ENCODE measurements at places on chromosomes 7 and 10.

- DNase-seq: no peak
Measured at GRCh38 chr7:41292487-41292886, 410.4 kb downstream of the INHBA start.

DNA sequence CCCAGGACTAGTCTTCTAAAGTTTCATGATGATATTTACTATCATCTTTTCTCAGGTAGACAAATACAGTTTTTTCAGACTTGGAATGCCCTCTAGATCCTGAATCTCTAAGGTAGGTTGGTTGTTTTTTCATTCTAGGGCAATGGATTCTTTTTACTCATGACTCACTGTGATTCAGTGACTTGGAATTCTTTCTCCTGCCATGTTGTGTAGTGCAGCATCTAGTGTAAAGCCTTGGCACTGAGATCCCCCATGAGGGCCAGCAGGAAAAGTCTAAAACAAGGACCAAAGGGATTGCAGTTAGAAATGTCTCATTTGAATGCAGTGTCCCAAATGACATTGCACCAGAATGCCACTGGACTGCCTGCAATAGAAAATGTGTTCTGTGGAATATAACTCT lies 430.4 kb downstream of the NEBL start:
- no peak for DNase-seq

DNA sequence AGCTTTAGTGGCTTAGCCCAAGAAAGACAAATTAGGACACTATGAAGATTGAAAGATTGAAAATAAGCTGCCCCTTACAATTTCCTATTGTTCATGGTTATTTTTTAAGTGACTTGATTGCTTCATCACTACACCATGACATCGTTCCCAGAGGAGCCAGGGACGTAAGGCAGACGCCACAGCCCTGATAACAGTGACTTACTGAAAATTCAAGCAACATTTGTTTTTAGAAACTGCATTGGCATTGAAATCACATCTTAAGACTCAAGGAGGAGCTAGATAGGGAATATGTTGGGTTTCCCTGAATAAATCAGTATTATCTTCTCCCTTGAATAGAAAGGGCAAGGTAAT lies 38.7 kb upstream of the ANK3 start:
- no peak for DNase-seq

GRCh38 chr7:84855758-84856157 lies 331.1 kb downstream of the SEMA3D start:
- no peak for DNase-seq

GRCh38 chr7:36949711-36950600 lies 225.7 kb upstream of the AOAH start:
- DNase-seq: no peak

DNA sequence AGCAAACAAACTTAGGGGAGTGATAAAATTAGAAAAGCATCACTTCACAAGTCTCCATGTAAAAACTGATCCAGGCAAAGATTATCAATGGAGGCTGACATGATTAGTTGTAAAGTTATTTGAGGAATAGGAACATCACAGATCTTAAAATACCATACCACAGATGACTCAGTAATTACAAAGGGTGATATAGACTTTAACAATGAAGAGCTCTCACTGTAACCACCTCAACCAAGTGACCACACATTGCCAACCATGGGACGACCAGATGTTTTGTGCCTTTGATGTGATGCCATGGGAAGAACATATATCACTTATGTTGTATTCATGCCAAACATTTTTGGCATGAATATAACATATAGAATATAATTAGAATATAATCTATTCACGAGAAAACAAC lies 11.7 kb downstream of the AASS start:
- no peak for DNase-seq

DNA sequence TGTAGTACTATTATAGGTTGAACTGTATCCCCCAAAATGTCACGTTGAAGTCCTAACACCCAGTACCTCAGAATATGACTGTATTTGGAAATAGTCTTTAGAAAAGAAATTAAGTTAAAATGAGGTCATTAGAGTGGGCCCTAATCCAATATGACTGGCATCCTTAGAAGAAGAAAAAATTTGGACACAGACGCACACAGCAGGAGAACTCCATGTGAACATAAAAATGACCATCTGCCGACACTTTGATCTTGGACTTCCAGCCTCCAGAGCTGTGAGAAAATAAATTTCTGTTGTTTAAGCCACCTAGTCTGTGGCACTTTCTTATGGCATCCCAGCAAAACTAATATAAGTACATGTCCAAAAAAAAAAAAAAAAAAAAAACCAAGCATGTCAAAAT lies 225.8 kb downstream of the PARD3 start:
- DNase-seq: no peak

DNA sequence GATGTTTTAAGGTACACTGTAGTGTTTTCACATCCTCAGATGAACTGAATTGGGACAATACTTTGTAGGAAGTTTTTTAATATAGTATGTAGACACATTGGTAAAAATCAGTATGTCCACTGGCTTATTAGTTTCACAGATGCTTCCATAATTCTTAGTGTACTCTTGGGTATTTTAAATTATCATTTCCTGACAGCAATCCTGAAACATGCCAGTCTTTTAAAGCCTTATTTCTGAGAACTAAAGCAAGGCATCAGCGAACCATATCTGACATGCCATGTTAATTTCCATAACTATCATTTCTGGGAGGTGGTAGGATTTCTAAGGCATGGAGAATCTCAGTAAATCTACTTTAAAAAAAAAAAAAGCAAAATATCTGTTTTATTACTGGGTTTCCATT lies 266.4 kb downstream of the ADK start:
- no peak for DNase-seq

DNA sequence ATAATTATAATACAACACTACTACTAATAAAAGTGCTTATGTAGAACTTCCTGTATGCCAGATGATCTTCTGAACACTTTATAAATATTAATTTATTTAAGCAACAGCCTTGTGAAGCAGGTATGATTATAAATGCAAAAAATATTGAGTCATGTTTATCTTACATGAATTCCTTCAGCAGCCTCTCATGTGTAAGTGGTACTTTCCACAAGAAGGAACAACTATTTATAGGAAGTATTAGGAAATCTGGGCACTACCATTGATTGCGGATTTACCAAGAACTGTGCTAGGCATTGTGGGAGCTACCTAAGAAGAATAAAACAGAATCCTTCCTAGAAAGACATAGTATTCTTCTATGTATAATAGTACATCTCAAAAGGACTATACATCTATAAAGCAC lies 10.7 kb upstream of the STEAP4 start:
- no peak for DNase-seq

GRCh38 chr7:66576646-66577045 lies 52.0 kb upstream of the KCTD7 start:
- DNase-seq: no peak

DNA sequence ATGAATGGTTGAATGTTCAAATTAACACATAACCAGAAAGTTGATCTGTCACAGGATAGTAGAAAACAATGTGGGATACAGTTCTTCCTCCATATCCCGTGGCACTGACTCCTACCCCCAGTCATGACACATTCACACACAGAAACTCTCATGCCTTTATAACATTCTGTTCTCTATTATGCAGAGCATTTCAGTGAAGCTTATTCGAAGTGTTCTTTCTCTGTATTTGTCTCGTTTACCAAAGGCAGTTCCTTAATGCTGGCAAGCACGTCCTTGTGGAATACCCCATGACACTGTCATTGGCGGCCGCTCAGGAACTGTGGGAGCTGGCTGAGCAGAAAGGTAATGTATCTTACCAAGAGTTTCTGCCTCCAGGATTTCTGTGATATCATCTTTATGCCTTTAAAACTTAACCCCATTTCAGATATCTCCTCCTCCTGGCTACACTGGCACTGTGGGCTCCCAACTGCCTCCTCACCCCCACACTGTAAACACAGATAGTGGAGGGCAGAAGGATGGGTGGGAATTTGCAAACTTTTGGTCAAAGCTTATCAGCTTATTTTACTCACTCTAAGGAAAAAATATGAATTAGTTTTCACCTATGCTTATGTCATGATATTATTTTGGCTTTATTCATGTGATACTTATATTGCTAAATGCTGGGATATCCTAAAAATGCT lies 34.1 kb downstream of the BLVRA start:
- no peak for DNase-seq

DNA sequence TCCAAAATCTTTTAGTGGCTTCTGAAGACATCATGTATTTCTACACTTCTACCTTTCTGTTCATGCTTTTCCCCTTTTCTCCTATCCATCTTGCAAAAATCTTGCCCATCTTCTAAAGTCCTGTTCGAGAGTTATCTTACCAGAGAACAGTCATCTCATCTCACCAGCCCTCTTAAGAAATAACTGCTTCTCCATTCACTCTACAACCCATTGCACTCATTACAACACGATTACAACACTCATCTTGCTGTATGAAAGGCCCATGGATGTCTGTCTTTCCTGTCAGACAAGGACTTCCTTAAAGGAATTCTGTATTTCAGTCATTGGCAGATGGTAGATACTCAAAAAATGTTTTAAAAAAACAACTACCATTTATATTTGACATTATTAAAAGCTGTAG lies 30.8 kb downstream of the ZNF438 start:
- DNase-seq: no peak

DNA sequence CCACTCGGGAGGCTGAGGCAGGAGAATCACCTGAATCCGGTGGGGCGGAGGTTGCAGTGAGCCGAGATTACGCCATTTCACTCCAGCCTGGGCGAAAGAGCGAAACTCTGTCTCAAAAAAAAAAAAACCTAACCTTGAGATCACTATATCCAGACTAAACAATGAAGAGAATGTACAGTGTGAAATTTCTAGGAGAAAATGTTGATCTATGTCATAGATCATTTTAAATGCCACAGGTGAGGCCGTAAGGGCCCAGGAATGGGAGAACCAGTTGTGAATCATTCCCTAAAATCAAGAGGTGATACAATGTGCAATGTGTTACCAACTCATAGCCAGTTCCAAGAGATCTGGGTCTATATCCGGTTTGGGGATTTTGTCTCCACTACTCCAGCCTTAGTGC lies 158.0 kb downstream of the CACNB2 start:
- no peak for DNase-seq

DNA sequence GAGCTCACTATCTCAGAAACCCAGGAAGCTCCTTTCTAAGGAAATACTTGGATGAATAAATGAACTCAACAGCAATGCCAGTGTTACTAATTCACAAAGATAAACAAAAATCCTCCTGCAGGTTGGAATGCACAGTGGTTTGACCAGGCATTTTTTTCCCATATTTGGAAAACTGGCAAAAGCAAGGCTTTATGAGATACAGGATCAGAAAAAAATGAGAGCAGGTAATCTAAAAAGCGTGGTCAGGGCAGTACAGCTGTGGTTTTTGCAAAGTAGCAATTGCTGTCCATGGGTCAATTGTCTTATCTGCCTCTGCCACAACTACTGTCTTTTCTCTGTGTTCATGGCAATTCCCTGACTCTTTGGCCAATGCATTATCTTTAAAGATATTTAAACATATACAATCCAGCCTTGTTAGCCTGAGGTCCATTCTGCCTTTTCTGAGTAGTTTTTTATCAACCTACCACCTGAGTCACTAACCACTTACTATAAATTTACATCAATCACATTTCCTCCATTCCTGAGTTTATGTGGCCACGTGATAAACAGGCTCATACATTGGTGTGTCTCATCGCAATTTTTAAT lies 564.5 kb upstream of the IGFBP3 start:
- no peak for DNase-seq

- no peak for DNase-seq
Measured at GRCh38 chr7:128010391-128011127, 20.7 kb downstream of the LRRC4 start.

GRCh38 chr10:96532523-96532922 lies 18.8 kb upstream of the TLL2 start:
- DNase-seq: no peak

DNA sequence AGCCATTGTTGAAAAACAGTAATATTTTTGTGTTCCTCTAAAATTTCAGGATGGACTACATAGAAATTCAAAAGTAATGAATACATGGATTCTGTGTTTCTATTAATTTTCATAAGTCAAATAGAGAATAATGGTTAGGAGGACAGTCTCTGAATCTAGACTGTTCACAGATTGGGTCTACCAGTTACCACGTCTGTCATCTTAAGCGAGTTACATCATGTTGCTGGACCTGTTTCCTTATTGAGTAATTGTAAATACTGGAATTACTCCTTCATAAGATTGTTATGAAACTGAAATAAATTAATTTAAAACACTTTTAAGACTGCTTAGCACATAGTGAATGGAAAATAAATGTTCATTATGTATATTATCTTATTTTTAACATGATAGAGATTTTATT lies 172.3 kb downstream of the KCND2 start:
- no peak for DNase-seq

DNA sequence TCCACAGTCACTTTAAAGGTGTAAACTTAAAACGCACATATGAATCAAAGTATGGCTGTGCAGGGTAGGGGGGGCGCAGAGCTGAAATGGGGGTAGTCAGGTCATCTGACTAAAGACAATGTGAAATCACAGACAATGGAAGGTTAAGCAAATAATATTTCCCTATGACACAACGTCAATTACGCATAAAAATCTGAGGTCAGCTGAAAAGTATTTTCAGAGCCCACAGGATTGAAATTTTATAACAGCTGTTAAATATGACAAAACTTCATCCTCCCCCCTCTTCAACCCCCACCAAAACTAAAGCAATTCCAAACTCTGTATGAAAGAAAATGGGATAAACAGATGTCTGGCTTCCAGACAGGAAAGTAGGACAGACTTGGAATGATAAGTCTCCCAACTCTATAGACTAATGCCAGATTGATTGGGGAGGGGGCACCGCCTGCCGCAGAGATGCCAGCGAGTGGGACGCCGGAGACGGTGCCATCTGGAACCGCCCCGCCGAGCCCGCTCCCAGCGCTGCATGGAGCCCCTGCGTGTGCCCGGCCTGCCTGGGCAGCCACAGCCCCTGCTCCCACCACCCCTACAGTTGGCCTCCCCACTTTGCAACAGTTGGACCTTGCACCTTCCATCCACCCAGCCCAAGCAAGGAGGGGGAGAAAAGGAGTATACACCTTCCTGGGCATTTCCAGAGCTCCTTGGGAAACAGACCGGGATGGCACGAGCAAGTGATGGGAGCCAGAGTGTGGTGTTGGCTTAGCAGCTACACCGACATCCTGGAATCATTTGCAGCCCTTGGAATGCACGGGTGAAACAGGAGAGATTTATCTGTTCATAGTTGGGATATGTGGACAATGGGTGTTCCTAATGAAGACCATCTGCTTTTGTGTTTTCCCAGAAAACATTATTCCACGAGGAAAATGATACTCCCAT lies 10.7 kb downstream of the EBF3 start:
- DNase-seq: no peak

Measured in left renal cortex interstitium (tissue), 4 donors.